Chondrocyte (in vitro differentiated cells): ENCODE measurements at places on chromosomes 13 and 19. TPM values are rescaled to one million over a fixed set of nuclear protein-coding genes. Genes with fewer than 3 reads are reported as not detected.

DNA sequence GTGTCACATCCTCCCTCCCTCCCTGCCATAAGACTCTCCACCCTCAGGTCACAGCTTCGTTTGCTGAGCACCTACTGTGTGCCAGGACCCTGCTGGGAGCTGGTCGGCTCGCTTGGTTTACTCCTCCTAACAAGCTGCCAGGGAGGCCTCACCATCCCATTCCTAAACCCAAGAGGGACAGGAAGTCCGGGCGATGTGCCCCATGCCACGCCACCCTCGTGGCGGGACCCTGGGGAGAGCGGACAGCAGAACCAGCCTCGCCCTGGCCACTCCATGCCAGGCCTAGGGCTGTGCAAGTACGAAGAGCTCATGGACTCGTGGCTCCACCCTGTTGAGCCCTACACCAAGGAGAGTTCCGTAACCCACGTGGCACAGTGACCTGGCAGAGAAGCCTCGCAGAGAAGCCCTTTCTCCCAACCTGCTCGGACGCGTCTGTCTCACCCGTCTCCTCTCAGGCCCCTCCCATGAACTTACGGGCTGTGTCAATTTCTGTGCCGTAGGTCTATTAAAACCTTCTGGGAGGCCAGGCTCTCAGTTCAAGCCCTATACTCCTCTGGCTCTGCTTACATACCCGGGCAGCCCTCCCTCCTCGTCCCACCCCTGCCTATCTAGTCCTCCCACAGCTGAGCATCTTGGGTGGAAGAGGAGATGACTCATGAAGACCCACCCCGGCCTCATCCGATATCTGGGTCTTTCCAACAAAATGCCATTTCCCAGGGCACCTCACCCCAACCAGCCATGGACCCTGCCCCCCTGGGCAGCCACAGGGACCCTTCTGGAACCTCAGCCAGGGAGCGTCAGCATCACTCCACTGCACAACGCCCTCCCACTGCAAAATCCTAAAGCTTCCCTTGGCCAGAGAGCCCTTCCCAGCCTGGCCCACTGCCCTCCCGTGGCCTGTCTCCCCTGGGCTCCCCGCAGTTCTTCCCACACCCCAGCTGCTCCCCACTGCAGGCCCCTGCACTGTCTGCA is 2.6 kb downstream of the UBXN6 start:
- DNase-seq, result no peak

SMIM24 gene
- total RNA-seq, result not detected in 3 replicates

DNA sequence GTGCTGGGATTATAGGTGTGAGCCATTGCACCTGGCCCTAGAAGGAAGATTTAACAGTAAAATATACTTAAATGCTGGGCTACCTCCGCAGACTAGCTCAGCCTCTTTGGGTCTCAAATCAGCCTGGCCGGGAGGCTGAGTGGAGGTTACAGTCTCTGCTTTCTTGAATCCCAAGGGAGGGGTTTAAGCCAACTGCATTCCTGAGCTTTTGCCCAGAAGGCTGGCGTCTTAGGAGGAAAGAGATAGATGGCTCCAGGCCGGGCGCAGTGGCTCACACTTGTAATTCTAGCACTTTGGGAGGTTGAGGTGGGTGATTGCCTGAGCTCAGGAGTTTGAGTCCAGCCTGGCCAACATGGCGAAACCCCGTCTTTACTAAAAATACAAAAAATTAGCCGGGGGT is 623 bp upstream of the C5AR1 start:
- DNase-seq, result no peak

DNA sequence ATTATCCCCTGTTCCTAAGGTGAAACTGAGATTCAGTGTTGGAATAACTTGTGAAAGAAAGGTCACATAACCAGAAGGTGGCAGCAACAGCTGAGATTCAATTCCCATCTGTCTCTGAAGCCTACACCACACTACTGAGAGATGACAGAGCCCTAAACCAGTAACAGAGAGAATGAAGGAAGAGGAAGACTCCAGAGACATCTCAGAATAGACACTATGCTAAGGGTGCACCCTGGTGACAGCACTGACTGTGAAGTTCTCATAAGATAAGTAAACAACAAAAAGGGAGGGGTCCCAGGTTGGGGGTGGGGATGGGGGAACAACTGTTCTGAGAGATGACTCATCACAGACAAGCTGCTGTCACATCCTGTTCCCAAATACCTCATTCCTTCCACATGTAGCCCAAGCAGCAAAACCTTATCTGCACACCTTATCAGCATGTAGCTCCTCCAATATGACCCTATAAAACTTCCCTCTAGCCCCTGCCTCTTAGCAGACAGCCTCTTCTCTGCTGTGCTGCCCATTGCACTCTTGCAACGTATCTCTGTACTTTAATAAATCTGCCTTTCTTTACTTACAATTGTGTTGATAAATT is 46.5 kb downstream of the UTP14C start:
- no peak for DNase-seq

DNA sequence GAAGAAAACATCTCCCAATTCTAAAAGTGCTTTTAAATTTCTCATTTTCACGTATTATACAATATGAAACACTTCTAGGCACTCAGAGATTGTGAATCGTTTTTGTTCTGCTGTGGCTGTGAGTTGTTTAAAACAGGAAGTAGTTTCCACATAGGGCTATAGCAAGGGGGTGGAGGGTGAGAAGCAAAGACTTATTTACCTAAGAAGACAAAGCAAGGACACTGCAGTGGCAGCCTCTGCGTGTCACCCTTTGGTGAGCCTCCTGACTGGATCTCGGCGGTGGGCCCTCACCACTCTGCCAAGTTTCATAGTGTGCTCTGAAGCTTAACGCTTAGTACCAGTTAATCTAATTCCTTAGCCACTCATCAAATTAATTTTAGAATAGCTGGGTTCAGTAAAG is 56.8 kb downstream of the TNFSF13B start:
- DNase-seq, result no peak

GRCh38 chr19:41386442-41386841 is 10.1 kb downstream of the TMEM91 start:
- no peak for DNase-seq

DMWD gene
- total RNA-seq, result 77.6 to 83.0 TPM (median 79.4 TPM) in 3 replicates

GRCh38 chr13:96898646-96899254 is 95.5 kb downstream of the OXGR1 start:
- no peak for DNase-seq

ELAVL3 gene
- 0.07 TPM in 1 of 3 replicates, not detected in the others for total RNA-seq
